Right ventricle myocardium superior (tissue), 1 donor: ENCODE measurements at places on chromosomes 2 and 18. TPM values are rescaled to one million over a fixed set of nuclear protein-coding genes. Genes with fewer than 3 reads are reported as not detected.

DNA sequence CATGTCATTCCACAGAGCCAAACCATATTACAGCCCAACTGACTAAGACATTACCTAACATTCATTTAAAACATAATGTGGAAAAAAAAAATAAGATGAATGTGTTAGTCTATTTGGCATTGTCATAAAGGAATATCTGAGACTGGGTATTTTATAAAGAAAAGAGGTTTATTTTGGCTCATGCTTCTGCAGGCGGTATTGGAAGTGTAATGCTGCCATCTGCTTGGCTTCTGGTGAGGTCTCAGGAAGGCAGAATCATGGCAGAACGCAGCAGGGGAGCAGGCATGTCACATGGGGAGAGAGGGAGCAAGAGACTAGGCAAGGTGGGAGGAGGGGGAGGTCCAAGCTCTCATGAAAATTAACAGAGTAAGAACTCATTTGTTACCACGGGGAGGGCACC, 504.8 kb upstream of the LRATD1 start:
- no peak for DNase-seq

DNA sequence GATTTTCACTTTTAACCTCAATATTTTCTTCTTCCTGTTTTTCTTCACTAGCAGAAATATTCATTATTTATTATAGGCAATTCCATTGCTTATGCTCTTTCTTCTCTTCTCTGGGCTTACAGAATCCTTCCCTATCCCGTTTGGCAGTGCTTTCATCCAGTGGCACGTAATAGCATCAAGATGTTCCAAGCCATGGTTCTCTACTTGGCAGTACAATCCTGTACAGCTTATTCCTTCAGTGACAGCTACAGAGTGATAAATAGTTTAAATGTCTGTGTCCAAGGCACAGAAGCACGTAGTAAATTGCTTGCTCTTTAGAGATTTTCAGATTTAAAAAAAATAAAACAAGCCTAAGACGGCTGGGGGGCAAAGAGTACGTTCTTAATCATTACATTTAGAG, 1964.3 kb downstream of the SUCLG1 start:
- no peak for DNase-seq

DNA sequence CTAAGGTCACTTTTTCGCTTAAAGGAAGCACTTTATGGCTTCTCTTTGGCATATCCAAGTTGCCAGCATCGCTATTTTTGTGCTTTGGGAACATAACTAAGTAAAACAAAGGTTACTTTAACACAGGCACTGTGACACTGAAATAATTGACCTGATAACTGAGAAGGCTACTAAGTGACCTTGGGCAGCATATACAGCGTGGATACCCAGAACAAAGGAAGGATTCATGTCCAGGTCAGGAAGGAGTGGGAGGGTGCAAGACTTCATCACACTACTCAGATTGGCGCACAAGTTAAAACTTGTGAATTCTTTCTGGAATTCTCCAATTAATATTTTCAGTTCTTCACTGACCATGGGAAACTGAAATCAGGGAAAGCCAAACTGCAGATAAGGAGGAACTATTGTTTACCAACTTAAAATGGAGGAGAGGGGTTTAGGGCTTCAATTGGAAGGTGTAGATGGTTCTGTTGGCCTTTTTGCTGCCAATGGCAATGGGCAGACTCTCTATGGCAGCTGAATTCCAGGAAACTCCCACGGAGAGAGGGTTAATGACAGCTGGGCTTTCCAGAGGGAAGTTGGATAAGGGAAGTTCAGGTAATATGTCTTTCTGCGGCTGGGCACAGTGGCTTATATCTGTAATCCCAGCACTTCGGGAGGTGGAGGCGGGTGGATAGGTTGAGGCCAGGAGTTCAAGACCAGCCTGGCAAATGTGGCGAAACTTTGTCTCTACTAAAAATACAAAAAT, 45.3 kb downstream of the COMMD1 start:
- no peak for DNase-seq

GRCh38 chr2:167411367-167411766, 523.1 kb downstream of the XIRP2 start:
- DNase-seq, result no peak

- no peak for DNase-seq
These were observed 21.9 kb downstream of the PPP3R1 start for GRCh38 chr2:68230241-68231060.

DNA sequence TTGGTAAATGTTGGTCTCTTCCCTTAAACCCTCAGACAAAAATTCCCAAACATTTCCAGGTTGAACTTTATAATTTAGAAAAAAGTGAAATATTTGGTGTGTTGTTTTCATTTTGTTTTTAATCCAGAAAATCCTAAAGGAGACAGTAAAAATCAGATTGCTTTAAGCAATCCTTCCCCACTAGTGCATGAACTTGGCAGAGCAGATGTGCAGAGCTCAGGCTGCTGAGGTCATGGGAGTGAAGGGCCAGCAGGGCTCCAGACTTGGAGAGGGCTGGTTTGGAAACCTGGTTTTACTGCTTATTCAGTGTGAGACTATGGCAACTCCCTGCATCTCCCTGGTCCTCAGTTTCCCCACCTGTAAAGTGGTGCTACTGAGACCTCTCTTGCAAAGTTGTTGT, 66.7 kb upstream of the TEX51 start:
- no peak for DNase-seq

DNA sequence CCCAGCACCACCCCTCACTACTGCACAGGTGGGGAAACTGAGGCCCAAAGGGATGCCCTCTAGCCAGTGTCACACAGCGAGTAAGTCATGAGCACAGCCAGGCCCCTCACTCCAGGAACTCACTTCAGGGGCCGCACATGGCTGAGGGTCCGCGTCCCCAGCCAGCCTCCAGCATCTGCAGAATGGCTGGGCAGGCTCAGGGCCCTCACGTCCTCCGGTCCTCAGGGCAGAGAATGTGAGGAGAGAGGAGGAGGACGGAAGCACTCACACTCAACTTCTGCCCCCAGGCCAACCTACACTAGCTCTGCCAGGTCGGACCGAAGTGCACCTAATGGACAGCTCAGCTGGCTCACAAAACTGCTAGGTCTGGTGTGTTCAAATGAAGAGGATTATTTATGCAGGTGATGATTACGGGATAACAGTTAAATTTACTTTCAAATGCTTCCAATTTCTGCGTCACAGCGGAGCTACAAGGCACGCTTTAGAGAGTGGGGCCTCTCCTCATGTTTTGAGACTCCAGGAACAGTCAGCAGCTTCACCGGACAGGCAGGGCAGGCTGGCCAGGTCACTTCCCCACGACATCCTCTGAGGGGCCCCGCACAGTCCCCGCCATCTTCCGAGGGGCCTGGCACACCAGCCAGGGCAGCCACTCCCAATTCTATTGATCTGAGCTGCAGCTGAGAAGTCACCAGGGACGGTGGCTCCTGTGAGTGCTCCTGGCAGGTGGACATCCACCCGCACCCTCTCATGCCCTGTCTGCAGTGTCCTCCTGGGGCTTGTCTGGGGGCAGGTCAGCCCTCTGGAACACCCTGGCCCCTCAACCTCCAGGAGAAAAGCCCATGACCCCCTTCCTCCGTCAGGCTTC, 26.5 kb downstream of the KIF1A start:
- peak; percentile 30 for DNase-seq

- no peak for DNase-seq
These were observed 68.0 kb downstream of the NPAS2 start for GRCh38 chr2:100887713-100888495.

DNA sequence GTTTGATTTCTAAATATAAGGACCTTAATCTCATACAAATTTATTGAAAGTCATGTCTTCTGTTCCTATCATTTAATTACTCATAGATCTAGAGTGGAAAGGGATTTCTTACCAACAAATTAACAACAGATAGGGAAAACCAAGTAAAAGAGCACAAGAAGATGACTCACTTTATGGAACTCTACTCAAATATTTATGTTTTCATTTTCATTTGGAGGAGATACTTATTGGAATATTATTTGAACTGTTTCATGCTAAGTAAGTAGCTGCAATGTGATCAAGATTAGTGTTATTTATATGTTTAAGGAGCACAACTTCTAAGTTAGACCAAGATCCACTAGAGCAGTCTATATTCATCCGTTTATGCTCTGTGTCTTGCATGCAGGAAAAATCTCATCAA, 1.3 kb downstream of the NT5C1B start:
- no peak for DNase-seq

GNAL gene
- 5.1 TPM for total RNA-seq

CROCC2 gene
- not detected for total RNA-seq

FZD7 gene
- total RNA-seq, result 25.3 TPM

HOXD3 gene
- 0.38 TPM for total RNA-seq

FEV gene
- total RNA-seq, result not detected
